ENCODE measurements at places on chromosomes 4 and X.

DNA sequence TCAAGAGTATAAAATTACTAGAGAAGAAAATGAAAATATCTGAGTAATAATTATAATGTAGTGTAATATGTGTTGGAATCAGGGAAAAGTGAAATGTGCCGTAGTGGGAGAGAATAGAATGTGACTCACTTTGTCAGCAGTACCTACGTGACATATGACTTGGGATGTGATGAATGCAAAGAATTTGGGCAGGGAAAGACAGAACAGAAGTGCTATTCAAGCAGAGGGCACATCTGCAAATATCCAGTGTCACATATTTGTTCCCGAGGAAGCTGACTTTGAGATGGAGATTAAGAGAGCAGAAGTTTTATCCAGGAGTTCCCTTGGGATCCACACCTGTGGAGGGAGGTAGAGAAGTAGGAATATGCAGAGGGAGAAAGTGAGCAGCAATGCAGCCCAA is 69.3 kb upstream of the HS3ST1 start:
- no peaks in the 10 kb centered on the region for H3K36me3 ChIP-seq
- no peak for DNase-seq
- H3K27ac ChIP-seq: no peak overlapping the region
- H3K27me3 ChIP-seq: no peaks in the 10 kb centered on the region
- no peak overlapping the region for H3K4me3 ChIP-seq

DNA sequence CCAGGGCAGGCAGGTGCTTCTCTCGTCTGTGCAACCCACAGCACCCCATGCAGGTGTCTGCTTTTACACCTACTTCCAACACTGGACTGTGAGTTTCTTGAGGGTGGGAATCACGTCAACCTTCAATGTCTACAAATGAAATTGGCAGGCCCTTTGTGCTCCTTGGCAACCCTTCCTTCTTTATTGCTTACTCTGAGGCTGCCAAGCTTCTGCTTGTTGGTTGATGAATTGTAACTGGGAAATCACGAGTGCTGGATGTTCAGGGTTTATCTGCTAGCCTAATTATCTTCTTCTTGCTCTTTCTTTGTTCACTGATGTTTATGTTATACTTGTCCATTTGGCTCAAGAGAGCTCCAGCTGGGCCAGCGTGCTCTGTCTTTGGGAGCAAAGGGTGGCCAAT is 2.5 kb upstream of the DGAT2L6 start:
- no peak overlapping the region for H3K27ac ChIP-seq
- H3K4me1 ChIP-seq: peaks cover 16% of the 10 kb centered on the region
- no peaks in the 10 kb centered on the region for H3K36me3 ChIP-seq
- DNase-seq: no peak

- no peak for DNase-seq
- H3K4me3 ChIP-seq: no peak overlapping the region
- H3K4me1 ChIP-seq: no peaks in the 10 kb centered on the region
- H3K27me3 ChIP-seq: no peaks in the 10 kb centered on the region
- no peaks in the 10 kb centered on the region for H3K36me3 ChIP-seq
Measured at GRCh38 chr4:148998719-148999118, 556.5 kb upstream of the NR3C2 start.

- no peaks in the 10 kb centered on the region for H3K27me3 ChIP-seq
- no peak overlapping the region for H3K4me3 ChIP-seq
- H3K36me3 ChIP-seq: no peaks in the 10 kb centered on the region
- H3K27ac ChIP-seq: no peak overlapping the region
- H3K4me1 ChIP-seq: no peaks in the 10 kb centered on the region
- no peak for DNase-seq
Measured at GRCh38 chr4:180587379-180587778, 1655.8 kb upstream of the TENM3 start.

GRCh38 chrX:103063918-103064434 is at the start of gene BEX1:
TSS of gene BEX1 (minus strand) at chrX:103064171. CDS start at chrX:103063274, 897 bp downstream.
- peak; percentile 26 for DNase-seq
- peaks cover 33% of the 10 kb centered on the region for H3K27me3 ChIP-seq
- peak within 1 kb of the TSS; percentile 55 for H3K4me3 ChIP-seq
- no peaks in the 10 kb centered on the region for H3K36me3 ChIP-seq

Measured in activated T-cell treated with anti-CD3 and anti-CD28 coated beads, Interleukin-2, amount 50 U/mL, for 72 hours (primary cell).